Adrenal gland (tissue), 19 donors: ENCODE measurements at places on chromosomes 16 and 17. TPM values are rescaled to one million over a fixed set of nuclear protein-coding genes. Genes with fewer than 3 reads are reported as not detected.
A peak's percentile ranks its signal among the peaks of the same experiment; 100 is the strongest.

DNA sequence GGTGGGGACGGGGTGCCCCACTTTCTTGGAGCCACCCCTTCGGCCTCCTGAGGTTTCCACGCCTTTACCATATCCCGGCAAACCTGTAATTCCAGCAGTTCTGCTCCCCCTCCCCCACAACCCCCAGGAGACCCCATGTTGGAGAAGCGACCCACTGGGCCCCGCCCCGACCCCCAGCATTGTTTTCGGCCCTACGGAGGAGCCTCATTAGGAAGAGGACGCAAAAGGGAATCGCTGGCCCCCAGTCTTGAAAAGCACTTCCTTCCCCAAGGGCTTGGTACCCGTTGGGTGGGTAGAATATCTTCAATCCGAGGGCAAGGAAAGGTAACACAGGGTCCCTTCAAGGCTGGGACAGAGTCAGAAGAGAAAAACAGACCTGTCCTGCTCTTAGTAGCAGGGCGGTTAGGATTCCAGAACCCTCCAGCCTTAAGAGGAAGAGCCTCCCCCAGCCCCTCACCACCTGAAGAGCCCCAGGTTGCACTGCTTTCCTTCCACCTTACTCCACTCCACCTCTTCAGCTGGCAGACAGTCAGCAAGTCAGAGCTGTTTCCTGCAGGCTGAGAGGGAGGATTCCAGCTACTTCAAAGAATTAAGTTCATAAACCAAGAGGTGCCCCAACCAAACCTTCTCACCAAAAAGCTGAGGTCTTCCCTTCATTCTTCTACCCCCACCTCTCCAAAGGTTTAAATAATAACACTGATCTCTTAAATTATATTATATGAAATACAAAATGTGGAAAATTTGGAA, 803 bp upstream of the TLCD2 start:
- no peaks in the 10 kb centered on the region for H3K27me3 ChIP-seq
- no peaks in the 10 kb centered on the region for H3K36me3 ChIP-seq
- peak; percentile 32 for DNase-seq
- peak overlapping the region; percentile 82 for H3K27ac ChIP-seq

GRCh38 chr17:62692721-62693431, 65.4 kb downstream of the MRC2 start:
- no peaks in the 10 kb centered on the region for H3K4me1 ChIP-seq
- no peaks in the 10 kb centered on the region for H3K27me3 ChIP-seq
- H3K36me3 ChIP-seq, result no peaks in the 10 kb centered on the region
- no peak for DNase-seq

PMFBP1 gene
- total RNA-seq, result 0.50 TPM

CCDC144A gene
- total RNA-seq, result 0.41 TPM

GRCh38 chr17:78759969-78760352, 22.1 kb downstream of the CYTH1 start:
- peaks cover 15% of the 10 kb centered on the region for H3K4me1 ChIP-seq
- H3K36me3 ChIP-seq, result no peaks in the 10 kb centered on the region
- peak overlapping the region; percentile 44 for H3K27ac ChIP-seq
- H3K4me3 ChIP-seq, result no peak overlapping the region
- no peak for DNase-seq
- no peaks in the 10 kb centered on the region for H3K27me3 ChIP-seq
